ENCODE measurements at places on chromosomes 12 and 14. TPM values are rescaled to one million over a fixed set of nuclear protein-coding genes. Genes with fewer than 3 reads are reported as not detected.
A peak's percentile ranks its signal among the peaks of the same experiment; 100 is the strongest.

The METTL17 gene
- 57.3 TPM for total RNA-seq

The KLHL33 gene
- total RNA-seq, result 1.9 TPM

GRCh38 chr12:752695-753610, 574 bp downstream of the WNK1 start:
- peak; percentile 67 for DNase-seq

GRCh38 chr12:31026202-31026601, 47.5 kb upstream of the DDX11 start:
- no peak for DNase-seq

DNA sequence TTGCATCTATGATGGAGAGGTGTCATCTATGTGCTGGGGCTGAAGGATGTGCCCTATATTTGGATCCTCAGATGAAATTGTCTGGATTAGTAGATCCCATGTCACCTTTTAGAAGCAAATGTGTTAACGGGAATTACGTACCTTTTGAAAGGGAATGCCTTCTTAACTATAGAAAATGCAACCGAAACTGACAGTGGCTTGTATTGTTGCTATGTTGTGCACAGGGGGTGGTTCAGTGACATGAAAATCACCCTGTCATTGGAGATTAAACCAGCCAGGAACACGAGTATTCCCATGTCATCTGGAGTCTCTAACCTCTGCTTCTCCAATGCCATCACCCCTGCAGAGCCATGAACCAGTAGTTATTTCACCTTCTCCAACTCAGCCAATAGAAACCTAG, 110.2 kb downstream of the METTL25 start:
- DNase-seq, result no peak

Measured in tongue (tissue), 3 donors.